ENCODE measurements at places on chromosomes 2 and 18.

GRCh38 chr2:190318931-190319554, 583 bp downstream of the HIBCH start:
- DNase-seq: no peak

DNA sequence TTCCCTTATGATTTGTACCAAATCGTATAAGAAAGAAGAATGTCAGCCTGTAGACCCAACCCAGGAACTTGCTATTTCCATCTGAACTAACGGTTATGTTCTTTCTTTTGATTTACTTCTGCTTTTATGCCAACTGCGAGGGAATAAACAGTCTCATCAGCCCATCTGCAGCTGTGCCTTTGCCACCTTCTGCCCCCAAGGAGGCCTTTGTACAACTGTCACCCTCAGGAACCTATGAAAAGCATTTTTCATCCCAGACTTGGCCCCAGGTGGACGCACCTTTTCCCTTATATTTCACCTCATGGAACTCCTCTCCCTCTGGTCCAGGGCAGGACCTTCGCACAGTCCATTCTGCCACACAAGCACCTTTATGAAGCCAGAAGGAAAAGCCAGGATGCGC, 109.8 kb downstream of the AOX1 start:
- DNase-seq: no peak

- no peak for DNase-seq
These were observed 505.5 kb downstream of the GALR1 start for GRCh38 chr18:77755187-77755586.

GRCh38 chr18:44679914-44680272, 795 bp upstream of the SETBP1 start:
- DNase-seq: no peak

DNA sequence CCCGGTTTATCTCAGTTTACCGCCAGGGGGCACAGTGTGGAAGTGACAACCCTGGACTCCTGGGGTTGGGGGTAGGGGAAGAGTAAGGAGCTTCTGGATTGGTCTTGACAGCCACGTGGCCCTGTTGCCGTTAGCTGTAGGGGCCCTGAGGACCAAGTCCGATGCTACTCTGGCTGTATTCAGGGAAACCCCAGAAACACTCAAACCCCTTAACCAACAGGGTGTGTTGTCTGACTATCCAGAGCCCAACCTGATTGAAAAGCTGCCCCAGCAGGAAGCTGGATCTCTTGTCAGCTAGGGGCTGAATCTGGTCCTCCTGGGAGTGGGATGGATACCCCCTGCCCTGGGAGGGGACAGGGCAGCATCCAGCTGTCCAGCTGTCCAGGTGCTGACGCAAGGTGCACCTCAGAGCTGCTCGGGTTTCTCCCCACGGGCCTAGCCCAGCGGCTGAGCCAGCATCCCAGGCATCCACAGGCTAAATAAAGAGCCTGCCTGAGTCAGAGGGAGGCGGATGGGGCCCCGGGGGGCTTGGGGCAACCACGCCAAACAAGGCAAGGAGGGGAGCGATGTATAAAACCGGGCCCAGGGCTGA, 3.1 kb upstream of the GMPPA start:
- DNase-seq: peak; percentile 21

DNA sequence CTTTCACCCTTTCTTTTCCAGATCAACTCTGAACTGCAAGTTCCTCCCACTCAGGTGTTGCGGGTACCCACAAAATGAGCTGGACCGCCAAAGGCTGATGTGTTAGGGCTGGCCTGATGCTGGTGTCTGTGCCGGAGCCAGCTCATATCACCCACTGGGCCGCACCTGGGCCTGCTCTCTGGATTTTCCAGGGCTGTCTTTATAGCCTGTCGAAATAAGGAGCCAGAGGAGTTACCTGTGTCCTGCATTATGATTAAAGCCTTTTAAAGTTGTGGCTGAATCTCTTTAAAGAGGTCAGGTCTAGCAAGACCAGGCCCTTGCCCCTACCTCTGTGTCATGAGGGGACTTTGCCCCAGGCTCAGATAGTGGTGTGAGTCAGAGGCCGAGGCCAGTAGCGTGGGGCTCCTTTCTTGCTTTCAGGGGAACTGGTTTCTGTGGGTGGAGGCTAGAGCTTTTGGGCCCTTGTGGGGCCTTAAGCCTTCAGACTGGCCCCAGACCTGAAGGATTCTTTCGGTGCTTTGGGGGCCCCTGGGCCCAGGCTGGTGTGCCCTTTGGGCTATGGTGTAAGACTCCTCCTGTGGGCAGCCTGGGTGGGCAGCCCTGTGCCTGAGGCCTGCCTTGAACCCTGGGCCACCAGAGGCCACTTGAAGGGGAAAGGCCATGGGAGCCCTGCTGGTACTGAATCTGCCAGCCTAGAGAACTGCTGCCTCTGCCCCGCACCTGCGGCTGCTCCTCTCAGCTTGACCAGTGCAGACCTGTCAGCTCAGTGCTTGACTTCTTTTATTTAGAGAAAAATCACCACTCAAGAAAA, 21.3 kb downstream of the OTOF start:
- DNase-seq: no peak

GRCh38 chr2:145906354-145906753, 1386.4 kb upstream of the ZEB2 start:
- DNase-seq: no peak

DNA sequence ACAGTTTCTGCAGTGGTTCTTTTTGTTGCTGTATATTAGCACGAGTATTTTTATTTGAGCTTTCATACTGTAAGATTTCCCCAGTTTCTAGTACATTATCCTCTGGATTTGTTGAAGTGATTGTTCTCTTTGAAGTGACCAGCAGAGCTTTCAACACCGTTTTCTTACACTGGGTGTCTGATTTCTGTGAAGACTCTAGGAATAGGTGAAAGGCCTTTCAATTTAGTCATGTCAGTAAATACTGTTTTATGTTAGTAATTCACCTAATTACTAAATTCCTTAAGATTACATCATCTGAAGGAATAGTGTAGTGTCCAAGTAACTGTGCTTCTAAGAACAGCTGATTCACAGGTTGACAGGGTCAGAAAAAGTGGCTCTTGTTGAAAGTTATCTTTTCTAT, 2.3 kb downstream of the PPM1B start:
- no peak for DNase-seq

DNA sequence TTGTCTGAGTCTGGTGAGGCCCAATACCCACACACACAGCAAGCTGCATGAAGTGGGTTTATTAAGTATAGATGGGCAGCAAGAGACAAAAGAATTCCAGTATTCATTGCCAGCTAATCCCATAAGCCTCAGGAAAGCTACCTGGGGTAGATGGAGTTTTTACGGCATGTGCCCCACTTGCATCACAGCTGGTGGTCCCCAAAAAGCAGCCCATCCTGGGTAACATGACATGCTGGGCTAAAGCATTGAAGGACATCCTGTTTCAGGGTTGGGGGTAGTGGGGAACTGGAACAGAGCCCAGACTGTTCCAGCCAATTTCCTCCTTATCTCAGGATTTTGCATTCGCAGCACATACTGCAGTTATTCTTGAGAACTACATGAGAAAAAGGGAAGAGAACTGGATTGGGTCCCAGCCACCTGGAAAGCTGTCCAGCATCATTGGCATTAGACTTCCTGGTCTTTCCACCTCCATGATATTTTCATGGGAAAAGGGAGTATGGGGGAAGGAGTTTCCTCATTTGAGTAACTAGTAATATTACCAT, 240.1 kb upstream of the MMADHC start:
- DNase-seq: no peak

DNA sequence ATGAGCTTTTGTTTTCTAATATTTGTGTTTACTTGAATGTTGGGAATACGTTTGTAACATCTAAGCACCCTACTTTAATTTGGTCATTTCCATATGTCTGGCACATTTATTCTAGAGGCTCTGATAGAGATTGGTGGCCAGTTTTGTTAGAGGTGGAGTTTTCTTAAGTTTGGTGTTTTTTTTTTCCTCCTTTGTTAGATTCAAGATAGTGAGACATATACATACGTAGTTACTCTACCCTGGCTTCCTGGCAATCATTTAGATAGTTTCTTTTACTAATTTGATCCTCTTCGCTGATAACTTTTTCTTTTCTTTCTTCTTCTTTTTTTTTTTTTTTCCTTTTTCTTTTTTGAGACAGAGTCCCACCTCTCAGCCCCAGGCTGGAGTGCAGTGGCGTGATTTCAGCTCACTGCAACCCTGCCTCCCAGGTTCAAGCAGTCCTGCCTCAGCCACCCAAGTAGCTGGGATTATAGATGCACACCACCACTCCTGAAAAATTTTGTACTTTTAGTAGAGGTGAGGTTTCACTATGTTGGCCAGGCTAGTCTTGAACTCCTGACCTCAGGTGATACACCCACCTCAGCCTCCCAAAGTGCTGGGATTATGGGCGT, 26.6 kb downstream of the SMCHD1 start:
- DNase-seq: no peak

GRCh38 chr2:233039846-233040530, 7.5 kb downstream of the NEU2 start:
- no peak for DNase-seq

DNA sequence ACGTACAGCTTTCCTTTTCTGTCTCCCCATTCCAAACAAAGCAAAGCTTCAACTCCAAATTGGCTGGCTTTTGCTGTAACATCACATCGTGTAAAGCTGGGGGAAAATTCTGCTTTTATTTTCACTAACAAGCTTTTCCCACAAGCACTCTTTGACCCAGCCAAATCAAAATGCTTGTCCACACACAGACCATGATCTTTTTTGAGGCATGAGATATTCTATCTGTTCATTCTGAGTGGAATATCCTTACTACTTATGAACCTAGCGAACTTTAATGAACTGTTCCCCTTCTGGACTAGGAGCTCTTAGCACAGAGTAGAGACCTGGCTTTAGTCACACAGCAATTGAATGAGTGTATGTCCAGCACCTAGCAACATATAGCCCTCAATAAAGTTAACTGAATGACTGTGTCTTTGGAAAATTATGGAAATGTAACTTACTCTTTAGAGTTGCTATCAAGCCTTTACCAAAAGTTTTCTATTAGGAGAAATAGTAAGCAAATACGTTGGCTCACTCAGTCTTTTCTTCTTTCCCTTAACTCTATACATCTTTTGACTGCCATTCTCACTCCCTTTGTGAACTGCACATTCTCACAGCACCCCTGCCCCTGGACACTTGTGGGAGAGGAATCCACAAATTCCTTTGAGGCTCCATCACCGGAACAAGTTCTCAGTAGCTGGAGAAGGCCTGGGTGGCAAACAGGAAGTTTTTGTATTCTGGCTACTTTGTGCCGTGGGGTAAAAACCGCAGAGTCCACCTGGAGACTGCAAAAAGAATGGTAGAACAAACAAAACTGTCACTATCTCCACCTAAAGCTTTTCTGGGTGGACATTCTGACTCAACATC, 1.3 kb upstream of the UBE2E3 start:
- DNase-seq: no peak

GRCh38 chr18:8948471-8949149, 153.9 kb upstream of the NDUFV2 start:
- no peak for DNase-seq

GRCh38 chr2:65499216-65499615, 66.8 kb upstream of the SPRED2 start:
- DNase-seq: no peak

- no peak for DNase-seq
These were observed 15.9 kb downstream of the ZNF638 start for GRCh38 chr2:71347517-71347916.

DNA sequence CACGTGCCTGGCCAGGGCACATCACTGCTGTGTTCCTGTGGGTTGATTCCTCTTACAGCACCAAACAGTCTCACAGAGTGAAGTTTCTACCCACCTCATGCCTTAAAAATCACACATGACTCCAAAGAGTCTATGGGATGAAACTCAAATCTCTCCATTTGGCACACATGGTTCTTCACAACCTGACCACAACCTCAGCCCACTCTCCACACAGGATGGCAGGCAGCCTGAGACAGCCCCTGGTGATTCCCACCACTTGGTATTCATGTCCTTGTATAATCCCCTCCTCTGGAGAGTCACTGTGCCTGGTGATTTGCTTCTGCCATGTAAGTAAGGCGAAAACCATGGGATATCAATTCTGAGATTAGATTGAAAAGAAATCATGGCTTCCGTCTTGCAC, 46.2 kb downstream of the LBH start:
- DNase-seq: no peak

- no peak for DNase-seq
These were observed 43.4 kb downstream of the PLEKHA3 start for GRCh38 chr2:178523596-178524134.

GRCh38 chr2:73255007-73255644, 21.0 kb downstream of the CCT7 start:
- DNase-seq: no peak
